ENCODE measurements at places on chromosomes 3 and 15.

- DNase-seq = no peak
These were observed 6.4 kb downstream of the CFAP92 start for GRCh38 chr3:128987302-128988100.

DNA sequence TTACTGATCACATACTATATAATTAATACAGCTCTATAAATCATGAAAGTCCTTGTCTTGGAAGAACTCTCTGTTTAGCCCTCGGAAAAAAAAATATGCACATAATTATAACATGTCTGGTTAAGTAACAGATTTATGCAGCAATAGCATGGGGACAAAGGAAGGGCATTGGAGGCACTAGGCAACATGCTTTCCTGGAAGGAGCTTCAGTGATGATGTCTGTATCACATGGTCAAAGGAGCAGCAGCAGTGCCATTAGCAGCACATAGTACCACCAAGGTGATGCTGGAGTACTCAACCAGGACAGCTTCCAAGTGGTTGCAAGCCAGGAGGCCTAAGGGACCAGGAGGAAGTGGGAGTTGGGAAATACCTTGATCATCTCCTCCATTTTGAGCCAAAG, 36.3 kb upstream of the PHLDB2 start:
- DNase-seq = no peak

DNA sequence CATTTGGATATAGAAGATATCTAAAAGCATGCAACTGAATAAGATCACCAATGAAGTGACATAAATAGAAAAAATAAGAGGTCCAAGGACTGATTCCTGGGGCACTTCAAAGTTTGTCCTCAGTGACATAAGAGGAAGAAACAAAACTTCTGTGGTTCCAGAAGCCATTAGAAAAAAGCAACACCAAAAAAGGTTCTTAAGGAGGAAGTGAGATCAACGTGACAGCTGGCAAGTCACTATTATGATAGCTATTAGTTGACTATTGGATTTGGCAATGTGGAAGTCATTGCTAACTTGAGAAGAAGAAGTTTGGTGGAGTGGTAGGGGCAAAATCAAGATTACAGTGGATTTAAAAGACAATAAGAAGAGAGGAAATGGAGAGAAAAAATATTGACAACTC, 1098.3 kb downstream of the NAALADL2 start:
- no peak for DNase-seq

DNA sequence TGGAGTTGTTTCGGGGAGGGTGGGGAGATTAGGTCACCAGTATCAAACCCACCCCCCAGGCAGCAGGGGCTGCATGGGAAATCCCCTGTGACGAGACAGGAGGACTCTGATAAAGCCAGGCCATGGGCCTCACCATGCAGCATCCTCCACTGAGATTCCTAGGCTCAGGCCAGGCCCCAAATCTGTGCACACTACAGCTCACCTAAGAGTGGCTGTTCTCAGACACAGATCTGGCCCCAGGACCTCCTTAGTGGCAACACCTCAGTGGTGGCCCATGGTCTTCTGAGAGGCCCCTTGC, 29.0 kb downstream of the PXYLP1 start:
- no peak for DNase-seq

DNA sequence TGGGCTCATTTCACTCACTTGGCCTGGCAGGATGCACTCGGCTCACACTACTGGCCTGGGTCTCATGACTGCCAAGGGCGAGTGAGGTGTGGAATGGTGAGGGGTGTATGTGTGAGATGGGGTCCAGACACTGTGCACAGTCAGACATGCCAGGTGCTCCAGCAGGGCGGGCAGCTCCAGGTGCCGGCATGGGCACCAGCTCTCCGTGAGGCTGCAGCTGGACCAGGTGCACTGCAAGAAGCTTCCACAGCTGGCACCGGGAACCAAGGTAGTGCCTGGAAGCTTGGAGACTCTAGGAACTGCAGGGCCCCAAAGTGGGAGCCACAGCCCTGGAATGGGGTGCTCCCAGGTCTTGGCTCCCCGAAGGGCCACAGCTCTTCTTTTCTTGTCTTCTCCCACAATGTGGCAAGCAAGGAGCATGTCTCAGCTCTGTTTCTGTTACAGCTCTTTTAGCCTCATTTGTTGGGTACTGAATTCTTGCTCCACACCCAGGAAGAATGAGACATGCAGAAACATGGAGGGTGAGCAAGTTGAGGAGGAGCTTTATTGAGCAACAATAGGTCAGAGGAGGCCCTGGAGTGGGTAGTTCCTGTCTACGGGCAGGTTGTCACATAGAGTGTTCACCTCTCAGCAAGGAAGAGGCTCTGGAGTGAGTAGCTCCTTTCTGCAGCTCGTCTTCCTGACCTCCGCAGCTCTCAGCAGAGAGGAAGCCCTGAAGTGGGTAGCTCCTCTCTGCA, 762.8 kb downstream of the CADM2 start:
- DNase-seq = no peak

- DNase-seq = no peak
These were observed 2.5 kb downstream of the MAP3K13 start for GRCh38 chr3:185365291-185366073.

GRCh38 chr3:134197681-134198261, 52.9 kb downstream of the RYK start:
- DNase-seq = peak; percentile 57

GRCh38 chr3:61299343-61300005, 48.2 kb upstream of the FHIT start:
- no peak for DNase-seq

DNA sequence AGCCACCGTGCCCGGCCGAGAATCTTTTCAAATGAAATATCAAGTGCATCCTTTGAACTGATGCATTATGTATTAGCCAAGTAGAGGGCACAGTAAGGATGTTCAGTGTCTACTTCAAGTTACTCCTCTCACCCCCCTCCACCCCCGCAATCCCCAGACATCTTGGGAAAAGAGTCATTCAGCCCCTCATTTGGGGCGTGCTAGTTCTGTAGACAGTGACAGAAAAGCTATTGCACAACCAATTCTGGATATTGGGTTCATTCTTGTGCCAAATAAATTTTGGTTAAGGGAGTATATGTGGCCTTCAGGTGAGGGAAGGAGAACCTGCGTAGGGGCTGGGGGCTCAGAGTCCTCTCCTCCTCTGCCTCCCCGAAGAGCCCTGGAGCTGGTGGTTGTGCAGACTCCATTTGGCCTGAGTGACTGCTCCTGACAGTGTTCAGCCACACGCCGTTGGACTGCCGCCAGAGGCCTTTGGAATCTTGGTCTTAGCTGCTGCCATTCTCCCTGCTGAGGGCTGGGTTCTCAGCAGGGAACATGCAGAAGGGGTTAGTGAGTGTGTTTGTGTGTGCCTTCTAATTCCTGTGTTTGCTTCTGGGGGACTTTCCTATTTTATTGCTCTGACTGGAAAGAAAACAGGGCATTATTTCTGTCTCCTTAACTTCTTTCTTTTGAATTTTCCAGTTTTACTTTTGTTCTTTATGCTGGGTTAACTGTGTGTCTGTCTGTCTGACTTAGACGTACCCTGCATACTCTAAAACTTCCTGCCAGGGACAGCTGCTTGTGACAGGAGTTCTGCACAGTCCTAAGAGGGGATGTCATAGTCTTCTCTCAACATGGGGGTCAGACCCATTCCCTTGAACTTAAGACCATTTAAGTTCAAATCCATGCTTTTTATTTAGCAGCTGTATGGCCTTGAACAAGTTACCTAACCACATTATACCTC, 21.0 kb downstream of the RARB start:
- DNase-seq = peak; percentile 50

Data from fibroblast of gingiva (primary cell).